Bronchial epithelial cell (primary cell): ENCODE measurements at places on chromosomes 12 and 14.
A peak's percentile ranks its signal among the peaks of the same experiment; 100 is the strongest.

DNA sequence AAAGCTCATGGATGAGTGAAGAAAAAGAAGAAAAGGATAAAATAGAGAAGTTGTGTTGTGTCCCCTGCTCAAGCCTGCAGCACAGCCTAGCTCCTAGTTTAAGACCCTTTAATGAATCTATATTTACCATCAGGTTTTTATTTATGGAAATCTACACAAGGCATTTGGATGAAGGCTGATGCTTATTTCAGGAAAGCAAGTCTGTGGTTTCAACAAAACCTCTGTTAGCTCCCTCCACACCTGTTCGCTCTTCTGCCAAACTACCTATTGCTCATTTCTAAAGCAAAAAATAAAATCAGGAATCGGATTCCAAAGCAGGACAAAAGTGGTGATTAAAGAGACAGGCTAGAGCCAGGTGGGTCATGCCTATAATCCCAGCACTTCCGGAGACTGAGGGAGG, 18.9 kb upstream of the MAP3K9 start:
- no peak for DNase-seq

- no peak for DNase-seq
These were observed 2.8 kb downstream of the PCBP2 start for GRCh38 chr12:53454707-53455106.

- DNase-seq = no peak
These were observed 12.9 kb downstream of the BTBD7 start for GRCh38 chr14:93319958-93320357.

DNA sequence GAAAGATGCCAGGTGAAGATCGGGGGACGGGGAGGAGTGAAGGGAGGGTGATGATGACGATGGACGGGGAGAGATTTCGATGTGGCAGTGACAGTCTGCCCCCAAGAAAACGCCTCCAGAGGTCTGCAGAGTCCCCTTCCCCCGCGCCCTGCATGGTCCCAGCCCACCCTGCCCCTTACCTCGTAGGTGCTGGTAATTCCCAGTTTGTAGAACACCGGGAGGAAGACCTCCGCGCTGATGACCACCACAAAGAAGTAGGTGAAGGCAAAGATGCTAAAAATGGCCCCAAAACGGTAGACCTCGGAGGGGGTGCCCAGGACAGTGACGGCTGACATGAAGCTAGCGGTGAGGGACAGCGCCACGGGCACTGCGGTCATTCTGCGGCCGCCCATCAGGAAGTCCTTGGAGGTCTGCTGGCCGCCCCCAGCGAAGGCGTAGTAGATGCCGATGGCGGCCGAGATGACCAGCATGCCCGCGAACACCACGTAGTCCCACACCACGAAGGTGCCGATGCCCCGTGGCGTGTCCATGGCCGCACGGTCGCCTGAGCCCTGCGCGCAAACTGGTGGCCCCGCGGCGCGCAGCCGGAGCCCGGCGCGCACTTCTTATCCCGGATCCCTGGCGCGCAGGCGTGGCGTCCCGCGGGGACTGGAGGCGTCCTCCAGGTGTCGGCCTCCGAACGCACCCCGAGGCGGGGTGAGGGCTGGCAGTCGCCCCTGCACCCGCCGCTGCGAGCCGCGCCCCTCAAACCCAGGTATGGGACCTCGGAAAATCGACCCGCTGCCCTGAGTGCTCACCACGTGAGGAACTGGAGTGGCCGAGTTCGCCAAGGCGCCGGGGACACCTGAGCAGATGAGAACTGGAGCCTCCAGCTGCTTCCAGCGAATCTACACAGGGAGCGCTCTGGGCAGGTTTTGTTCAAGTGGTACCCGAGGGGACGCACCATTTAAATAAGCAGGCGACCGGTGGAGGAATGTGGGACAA, at the start of gene SLC5A8:
Gene SLC5A8, minus strand, starts transcription at position 920 of the 984 bp plus-strand sequence. Its CDS starts 390 bp downstream, at position 530.
- DNase-seq = no peak

GRCh38 chr14:32354716-32355115, 25.6 kb downstream of the AKAP6 start:
- no peak for DNase-seq

- no peak for DNase-seq
These were observed 19.1 kb downstream of the DEPDC4 start for GRCh38 chr12:100247765-100248164.

DNA sequence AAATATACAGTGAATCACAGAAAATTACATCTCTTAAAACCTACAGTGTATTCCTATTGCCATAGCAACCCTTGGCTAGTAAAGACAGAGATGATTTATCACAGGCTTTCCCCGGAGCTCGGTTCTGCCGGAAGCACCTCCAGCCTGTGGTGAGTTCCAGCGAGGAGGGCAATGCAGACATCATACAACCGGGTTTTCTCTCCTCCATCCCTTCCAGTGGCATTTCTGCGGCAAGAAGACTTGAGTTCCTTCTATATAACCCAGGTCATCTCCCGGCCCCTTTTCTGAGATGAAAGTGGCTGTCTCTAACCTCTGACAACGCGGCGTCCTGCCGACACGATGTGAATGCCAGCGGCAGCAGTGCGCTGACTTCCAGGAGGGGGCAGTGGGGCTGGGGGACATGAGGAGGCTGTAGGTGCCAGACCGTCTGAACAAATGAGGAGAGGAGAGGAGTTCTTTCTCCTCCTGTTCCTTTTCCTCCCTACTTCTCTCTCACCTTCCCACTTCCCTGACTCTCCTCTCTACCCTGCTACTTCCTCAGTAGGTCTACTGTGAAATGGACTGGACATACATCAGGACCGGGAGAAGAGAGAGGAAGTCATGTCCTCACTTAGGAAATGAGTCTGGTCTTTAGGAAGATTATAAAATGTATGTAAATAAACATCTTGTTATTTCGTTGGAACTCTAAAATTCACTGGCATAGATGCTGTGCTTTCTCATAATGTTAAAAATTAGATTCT, 68.6 kb upstream of the MAX start:
- peak; percentile 25 for DNase-seq

- DNase-seq = no peak
These were observed 38.2 kb downstream of the WNK1 start for GRCh38 chr12:790608-791007.

DNA sequence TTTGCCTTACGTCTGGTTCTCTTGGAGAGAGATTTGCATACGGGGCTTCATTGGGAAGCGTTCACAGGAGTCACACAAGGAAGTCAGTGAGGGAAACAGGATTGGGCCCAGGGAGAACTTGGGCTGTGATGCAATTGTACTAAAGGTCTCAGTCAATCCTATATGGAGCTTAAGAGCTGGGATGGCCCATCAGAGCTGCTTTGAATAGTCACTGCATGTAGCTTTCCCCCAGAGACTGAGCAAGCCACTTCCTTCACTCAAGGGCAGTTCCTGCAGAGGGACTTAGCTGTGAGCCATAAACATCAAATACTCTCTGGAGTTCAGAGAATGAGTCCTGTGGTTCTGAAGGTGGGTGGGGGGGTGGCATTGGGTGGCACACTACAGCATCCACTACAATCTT, 605.4 kb downstream of the MED13L start:
- no peak for DNase-seq

DNA sequence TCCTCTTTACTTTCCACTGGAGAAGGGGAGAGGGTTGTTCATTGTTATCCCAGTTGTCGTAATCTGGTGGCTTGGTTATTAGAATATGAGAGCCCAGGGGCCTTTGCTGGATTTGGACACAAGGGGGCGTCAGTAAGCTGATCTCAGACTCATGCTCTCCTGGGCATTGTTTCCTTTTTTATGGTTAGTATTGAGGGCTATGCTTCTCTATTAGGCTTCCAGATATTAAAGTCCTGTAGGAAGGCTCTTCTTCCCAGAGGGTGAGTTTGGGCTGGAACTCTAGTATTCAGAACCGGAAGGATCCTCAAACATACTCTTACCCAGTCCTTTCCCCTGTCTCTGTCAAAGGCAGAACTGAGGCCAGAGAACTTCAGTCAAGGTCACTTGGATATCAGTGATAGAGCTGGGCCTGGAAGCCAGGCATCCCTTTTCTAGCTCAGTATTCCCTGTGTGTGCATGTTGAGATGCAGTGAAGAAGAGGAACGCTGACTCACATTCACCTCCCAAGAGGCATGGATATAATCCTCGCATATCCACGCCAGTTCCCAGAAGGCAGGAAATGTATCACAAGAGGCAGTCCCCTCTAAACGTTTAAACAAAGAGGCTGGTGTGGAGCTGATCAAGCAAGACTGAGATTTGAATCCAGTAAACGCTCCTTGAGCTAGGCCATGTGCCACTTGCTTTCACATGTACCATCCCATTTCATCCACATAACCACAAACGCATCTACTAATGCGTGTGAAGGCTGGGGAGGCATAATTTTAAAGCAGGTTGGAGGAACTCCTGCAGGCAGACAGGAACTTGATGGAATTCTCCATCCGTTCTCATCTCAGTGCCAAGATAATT, 41.6 kb downstream of the UBE3B start:
- peak; percentile 74 for DNase-seq

DNA sequence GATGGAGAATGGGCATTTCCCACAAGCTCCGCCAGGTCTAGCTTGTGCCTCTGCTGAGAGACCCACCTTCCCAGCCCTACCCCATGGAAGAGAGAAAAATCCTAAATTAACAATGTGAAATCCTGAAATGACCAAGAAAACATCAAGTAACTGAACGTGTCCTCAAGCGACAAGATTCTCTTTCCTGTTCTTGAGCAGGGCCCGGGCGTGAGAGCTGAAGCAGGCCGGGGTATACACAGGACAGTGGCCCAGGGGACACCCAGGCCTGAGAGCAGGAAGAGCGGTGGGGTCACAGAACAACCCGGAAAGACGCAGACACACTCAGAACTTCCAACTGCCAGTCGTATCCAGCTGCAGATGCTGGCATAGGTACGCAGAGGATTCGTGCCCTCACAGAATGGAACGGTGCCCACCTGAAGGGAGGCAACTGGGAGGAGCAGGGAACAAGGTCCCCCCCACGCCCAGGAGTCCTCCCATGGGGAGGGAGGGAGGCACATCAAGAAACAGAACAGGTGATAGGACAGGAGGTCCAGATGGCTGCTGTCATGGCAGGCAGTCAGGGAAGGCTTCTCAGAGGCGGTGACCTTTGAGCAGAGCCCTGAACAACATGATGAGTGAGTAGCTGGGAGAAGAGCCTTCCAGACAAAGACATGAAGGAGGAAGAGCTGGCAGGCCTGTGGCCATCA, 9.1 kb downstream of the RIMBP2 start:
- DNase-seq = no peak

DNA sequence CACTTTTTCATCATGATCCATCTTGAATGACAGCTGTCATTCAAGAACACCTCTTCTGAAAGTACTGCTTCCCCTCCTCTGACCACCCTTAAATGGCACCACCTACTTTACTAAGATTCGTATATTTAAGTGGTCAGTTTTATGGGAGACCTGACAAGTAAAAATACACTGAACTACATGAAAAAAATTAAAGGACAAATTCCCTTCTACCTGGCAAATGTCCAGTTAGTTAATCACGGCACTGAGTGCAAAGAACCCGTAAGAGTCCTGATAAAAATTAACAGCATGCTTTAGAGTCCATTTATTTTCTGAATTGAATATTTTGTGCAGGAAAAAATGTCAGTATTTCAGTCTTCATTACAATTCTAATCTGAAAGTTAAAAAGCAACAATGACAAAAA, 48.7 kb downstream of the SETD3 start:
- no peak for DNase-seq

- DNase-seq = no peak
These were observed 37.0 kb upstream of the PPFIBP1 start for GRCh38 chr12:27486961-27487360.

- DNase-seq = no peak
These were observed 211.2 kb downstream of the NUAK1 start for GRCh38 chr12:105927564-105927963.

- peak; percentile 64 for DNase-seq
These were observed 114.8 kb downstream of the MON2 start for GRCh38 chr12:62581288-62582064.

GRCh38 chr12:85617307-85618091, 218.7 kb downstream of the RASSF9 start:
- DNase-seq = no peak

DNA sequence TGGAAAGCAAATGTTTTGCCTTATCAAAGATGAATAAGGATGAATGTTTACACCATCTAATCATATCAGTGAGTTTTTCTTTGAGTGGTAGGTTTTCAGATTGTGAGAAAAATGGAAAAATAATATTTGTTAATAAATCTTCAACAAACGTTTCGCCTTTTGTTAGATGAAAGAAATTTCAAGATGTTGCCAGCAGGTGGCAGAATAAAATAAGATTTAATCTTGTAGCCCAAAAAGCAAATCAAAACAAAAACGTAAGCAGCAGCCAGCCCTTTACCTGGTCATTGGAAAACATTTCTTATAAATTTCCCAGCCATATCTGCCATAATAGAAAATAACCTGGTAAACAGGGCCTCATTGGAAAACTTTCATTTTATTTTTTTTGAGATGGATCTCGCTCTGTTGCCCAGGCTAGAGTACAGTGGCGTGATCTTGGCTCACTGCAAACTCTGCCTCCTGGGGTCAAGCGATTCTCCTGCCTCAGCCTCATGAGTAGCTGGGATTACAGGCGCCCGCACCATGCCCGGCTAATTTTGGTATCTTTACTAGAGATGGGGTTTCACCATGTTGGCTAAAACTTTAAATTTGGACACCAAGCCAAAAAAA, 15.4 kb upstream of the TMEM120B start:
- DNase-seq = peak; percentile 57

GRCh38 chr12:91883811-91884210, 261.8 kb downstream of the BTG1 start:
- no peak for DNase-seq

DNA sequence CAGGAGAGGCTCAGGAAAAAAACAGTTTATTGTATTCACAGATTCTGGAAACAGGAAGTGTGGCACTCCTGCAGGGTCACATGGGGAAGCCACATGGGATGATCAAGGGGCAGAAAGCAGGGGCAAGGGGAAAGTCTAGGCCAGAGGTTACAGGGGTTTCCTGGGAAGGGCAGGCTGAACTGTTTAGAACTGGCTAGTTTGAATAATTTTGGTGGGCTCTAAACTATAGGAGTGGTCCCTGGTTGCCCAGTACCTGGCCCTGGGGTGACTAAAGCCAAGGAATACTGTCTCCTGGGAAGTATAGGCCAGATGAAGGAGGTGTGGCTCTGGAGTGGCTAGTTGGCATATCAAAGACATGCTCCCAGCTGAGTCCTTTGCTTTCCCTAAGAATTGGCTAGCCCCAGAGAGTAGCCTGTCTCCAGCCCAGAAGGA, 169.2 kb downstream of the SLC41A2 start:
- DNase-seq = no peak

- DNase-seq = no peak
These were observed 40.0 kb downstream of the RMST start for GRCh38 chr12:97502600-97502999.
